Stimulated activated CD8-positive, alpha-beta memory T cell treated with anti-CD3 and anti-CD28 coated beads, Interleukin-15, amount 100 ng/mL, for 1 hour (primary cell): ENCODE measurements at places on chromosomes 7 and 10.

- DNase-seq = no peak
These were observed 6.1 kb downstream of the TBATA start for GRCh38 chr10:70779088-70779487.

- DNase-seq = no peak
These were observed 97.2 kb downstream of the SLC25A13 start for GRCh38 chr7:96224685-96225084.

GRCh38 chr7:83111391-83111790, 51.3 kb downstream of the PCLO start:
- DNase-seq = no peak

DNA sequence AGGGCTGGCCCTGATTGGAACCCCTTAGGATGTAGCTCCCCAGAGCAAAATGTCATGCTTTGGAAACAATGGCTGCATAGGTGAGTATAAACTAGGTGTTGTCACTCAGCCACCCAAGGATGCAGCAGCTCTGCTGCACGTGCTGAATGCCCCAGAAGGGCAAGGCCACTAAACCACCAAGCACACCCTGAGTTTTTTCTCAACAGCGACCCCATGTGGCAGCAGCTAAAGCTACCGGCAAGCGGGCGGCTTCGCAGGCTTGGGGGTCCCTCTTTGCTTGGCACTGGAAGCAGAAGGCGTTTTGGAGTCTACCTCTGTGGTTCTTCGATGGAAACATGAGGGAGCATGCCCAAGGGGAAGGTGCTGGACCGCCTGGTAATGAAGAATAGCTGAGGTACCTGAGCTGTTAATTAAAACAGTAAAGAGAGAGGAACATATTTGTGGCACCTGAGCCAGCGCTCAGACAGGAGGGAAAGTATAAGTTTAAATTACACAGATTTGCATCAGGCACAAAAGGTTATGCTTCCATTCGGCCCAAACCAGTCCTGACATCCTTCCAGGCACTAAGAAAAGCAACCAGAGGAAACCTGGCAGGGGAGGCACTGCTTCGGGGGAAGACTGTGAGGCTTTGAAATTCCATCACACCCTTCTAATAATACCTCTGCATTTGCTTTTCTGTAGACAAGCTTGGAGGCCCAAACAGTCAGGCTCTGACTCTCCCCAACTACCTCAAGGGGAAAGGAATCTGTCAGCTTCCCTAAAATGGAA, 152.1 kb downstream of the GFRA1 start:
- DNase-seq = no peak

DNA sequence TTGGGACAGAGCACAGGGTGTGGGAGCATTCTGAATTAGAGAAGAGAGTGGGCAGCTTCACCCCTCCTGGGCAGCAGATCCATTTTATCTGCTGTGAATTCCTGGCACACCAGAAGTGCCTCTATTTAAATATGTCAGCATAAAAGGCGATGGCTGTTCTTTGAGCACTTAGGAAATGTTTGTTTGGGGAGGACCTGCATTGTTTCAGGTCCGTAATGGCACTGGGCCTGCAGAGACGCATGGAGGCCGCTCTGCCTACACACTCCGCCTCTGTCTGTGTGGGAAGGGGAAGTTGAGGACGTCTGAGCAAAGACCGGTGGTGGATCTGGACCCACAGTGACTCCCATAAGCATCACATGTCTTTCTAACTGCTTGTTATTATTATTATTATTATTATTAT, 253.2 kb downstream of the CAMK1D start:
- no peak for DNase-seq

DNA sequence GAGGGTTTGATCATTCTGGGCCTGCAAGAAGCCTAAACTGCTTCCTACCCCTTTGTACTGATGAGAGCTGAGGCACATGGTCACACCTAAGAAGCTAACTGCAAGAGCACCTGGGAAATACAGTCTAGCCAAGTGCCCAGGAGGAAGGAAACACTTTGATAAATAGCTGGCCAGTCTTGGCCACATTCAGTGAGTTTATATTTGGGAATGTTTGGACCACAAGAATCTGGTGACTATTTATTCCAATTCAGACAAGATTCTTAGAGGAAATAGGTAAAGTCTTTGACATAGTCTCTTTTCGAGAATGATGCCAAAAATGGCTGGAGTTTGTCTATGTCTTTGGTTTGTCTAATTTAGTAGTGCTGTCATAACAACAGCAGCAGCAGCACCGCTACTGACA, 213.6 kb downstream of the KIF20B start:
- DNase-seq = no peak

DNA sequence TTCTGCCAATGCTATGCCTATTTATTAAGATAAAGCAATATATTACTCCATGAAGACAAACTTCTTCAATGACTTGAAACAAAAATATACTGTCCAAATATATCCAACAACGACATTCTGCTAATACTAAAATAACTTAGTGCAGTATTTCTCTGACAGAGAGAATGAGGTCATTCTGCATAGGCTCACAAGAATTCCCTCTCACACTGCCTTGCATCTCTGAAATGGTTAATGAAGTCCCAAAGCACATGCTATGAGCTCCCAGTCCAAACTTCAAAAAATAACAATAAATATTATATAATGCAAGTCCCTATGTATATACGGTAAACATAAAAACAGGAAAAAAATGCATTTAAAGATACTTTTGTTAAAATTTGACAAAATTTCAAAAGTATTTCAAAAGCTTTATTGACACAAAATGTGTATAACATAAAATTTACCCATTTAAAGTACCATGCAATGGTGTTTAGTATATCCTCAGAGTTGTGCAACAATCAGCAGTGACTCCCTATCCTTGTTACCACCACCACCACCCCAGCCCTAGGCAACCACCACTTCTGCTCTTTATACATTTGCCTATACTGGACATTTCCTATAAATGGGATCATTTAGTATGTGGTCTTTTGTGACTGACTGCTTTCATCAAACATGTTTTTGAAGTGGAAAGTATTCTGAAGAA, 27.6 kb downstream of the CHCHD3 start:
- no peak for DNase-seq

DNA sequence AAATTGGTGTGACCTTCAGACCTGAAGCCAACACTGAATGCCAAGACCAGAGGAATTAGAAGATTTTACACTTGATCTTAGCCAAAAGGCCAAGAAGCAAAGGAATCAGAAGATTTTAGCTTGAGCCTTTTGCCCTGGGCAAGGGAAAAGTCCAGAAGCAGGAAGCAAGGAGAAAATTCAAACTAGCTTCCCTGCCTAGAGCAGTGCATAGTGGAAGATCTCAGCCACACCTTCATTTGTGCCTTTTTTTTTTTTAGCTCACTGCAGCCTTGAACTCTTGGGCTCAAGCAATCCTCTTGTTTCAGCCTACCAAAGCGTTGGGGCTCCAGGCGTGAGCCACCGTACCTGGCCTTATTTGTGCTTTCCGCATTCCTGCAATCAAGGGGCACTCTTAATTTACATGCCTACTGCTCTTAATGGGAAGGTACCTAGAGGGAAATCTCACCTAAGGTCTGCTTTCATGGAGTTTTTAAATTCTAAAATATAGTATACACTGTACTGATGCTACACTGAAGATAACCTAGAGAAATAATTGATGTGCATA, 8.3 kb upstream of the PIP4K2A start:
- no peak for DNase-seq

DNA sequence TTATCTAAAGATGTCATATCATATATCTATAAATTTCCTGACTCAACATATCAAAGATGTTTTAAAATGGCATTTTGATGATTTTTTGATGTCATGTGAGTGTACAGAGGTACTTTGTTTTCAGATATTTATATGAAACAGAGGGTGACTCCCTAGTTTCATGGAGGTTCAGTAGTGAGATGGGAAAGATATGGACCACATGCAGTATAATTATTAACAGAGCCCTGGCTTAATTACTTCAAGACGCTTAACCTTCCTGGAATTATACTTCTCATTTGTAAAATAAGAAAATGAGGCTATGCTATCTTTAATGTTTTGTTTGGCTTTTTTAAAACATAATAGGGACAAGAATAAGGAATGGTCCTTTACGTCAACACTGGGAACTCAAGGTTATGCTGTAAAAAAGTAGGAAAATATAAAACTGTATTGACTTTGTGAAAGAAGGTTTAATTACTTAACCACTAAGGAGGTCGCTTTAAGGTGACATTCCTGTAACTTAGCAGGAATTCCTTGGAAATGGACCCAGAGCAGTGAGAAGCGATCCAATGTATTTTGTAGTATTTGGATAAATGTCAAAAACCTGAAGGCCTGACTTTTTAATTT, 821.0 kb upstream of the IGFBP3 start:
- no peak for DNase-seq

DNA sequence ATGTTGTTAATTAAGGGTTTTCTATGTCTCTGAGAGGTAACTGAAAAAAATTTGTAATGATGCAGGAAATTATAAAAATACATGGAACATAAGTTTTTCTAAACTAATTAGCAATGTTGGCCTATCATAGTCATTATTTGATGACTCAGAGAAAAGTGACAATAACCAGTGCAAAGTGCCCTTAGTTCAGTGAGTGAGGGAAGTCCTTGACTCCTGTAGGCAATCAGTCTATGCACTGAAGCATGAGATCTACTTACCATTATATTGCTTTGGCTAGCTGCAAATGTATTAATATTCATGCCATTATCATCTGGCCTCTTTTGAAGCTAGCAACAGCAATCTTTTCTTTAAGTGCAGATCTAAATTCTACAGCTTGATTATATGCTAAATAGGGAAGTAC, 40.6 kb downstream of the CCDC172 start:
- no peak for DNase-seq

GRCh38 chr7:75866489-75867389, 12.1 kb upstream of the RHBDD2 start:
- DNase-seq = no peak

DNA sequence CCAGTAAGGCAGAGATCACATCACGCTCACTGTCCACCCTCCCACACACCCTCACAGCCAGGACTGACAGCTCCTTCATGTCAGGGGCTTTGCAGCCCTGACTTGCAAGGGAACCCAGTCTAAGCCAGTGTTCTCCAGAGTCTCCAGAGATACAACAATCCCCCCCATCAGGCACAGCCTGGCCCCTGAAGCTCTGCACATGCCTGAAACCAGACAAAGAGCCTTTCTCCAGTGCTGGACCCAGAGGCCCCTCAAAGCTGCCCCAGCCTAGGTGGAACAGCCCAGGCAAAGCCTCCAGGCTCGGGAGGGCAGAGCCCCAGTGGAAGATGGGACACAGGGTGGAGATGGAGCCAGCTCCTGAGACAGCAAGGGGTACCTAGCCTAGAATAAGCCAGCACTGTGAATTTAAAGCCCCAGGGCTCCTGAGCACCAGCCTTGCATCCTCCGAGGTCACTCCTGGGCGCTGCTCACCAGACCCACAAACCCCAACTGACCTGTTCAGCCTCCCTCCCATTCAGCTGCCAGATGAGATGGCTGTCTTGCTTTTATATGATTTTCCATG, 50.2 kb downstream of the GRID1 start:
- DNase-seq = no peak

GRCh38 chr10:22647244-22647643, 67.1 kb downstream of the PIP4K2A start:
- no peak for DNase-seq

DNA sequence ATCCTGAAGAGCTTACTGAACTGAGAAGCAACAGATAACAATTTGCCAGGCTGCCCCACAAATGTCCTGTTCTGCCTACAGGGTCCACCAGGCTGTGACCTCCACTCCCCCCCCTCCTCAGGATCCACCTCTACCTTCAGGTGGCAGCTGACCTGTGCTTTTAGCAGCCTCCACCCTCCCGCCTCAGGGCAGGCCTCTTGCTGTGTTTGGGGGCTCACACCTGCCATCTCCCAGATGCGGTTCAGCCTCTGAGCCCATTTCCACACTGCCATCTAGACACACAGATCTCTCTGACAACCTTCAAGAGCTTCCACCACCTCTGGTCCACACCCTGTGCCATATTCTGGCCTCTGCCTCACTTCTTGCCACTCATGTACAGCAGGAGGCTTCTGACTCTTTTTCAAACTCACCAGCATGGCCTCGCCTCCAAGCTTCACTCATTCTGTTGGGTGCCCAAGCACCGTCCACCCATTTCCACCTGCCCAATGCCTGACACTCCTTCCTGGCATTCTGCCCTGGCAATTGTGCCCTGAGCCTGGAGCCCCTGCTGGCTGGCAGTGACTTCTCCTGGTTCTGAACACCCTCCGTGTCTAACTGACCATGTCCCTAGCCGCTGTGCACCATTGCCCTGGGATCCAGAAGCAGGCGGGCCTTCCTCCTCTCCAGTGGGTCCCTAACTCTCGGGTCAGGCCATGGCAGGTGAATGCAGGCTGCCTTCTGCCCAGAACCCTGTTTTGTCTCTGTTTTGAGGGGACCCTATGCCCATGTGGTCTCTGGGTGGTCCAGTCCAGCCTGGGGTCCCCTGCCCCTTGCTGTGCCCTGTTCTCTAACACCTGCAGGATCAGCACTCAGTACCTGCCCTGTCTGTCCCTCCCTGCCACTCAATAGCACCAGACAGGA, 18.5 kb downstream of the TMEM72 start:
- no peak for DNase-seq

- DNase-seq = peak; percentile 10
These were observed 7.1 kb downstream of the CRYGN start for GRCh38 chr7:151432658-151433521.

DNA sequence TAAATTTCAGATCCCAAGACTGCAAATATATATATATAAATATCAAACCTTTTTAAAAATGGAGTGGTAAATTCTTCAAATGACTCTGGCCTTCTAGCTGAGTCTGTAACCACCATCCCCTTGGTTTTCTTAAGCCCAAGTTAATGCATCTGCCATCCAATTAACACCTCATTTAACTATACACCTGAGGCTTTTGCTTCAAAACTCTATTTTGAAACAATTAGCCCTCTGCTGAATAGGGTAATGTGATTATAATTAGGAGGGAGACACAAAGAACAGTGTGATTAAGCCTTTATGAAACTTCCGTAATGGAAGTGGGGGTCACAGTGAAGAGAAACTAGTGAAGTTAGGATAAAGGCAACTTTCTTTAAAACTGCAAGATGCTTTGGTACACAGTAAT, 83.6 kb downstream of the GPR37 start:
- no peak for DNase-seq

- no peak for DNase-seq
These were observed 1.1 kb upstream of the UMAD1 start for GRCh38 chr7:7639421-7639820.

- no peak for DNase-seq
These were observed 28.2 kb downstream of the MTERF1 start for GRCh38 chr7:91852263-91852741.

DNA sequence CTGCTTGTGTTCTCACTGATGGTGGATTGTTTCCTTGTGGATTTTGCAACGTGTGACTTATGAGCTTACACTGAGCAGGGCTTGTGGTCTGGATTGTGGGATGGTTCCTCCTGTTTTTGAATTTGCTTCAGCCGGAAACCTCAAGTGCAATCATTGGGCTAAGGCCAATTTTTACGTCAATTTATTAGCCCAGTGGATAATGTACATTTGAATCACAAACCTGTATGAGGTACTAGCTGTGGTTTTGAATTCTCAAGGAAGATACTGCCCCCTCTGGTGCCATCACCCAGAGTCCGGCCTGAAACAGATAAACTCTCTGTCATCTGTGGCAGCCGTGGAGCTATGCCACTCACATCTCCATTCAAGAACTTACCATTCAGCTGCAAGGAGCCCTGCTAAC, 7.3 kb upstream of the ZNF777 start:
- no peak for DNase-seq
